Lower leg skin (tissue), 4 donors: ENCODE measurements at places on chromosomes 6 and 20. TPM values are rescaled to one million over a fixed set of nuclear protein-coding genes. Genes with fewer than 3 reads are reported as not detected.

The MRAP2 gene
- 2.6 TPM for total RNA-seq

GRCh38 chr20:17543531-17544131 lies 12.5 kb upstream of the BFSP1 start:
- no peak for DNase-seq

The NOTCH4 gene
- total RNA-seq = 8.9 TPM

DNA sequence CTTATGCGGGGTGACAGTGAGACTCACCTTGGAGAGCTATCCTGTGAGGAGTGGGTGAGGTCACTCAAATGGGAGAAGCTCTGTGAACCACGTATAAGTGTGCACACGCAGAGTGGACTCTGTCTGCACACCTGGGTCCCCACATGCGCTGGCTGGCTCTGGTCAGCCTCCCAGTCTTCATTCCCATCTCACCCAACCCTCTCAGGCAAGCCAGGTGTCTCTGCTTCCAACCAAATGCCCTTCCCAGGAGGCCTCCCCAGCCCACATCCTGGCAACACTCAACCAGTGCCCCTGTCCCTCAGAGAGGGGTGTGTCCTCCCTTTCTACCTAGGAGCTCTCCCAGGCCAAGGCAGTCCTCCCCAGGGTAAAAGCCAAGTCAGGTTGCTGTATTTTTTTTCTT lies 8.0 kb upstream of the PI16 start:
- DNase-seq = no peak

GRCh38 chr20:36313476-36313875 lies 7.3 kb downstream of the DLGAP4 start:
- no peak for DNase-seq

GRCh38 chr6:51463321-51463720 lies 624.1 kb downstream of the PKHD1 start:
- no peak for DNase-seq

DNA sequence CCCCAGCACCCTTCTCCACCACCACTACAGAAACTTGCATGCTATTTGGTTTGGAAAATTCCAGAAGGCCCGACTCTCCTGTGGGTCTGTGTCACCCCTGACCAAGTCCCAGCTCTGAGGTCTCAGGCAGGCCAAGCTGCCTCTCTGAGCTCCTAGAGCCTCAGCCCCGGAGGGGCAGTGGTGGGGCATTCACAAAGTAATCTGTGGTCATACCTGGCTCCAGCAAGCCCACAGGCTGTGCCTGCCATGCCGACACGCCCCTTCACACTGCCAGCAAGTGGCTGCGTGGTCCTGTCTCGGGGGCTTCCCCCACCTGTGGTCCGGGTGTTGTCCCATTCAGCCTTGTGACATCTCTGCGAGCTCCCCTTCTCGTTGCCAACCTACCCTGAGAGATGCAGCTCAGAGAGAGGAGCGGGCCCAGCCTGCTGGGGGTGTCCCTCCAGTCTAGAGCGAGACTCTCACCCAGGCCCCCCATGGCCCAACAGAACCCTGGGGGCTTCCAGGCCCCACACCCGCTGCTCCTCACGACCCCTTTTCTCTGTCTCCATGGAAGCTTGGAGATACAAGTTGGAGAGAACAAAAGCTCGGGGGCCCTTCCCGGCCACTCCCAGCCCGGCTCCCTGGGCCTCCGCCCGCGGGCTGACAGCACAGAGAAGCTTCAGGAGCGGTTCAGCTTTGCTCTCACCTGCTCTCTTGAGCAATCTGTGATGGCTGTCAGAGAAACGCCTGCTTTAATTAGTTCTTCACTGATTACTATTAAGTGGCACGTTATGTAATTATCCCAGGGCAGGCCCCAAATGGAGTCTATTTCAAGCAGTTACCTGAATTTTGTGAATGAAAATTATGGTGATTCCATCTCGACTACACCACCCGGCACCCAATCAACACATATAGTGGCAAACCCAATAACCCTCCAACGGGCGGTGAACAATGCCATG lies 147.7 kb upstream of the PHACTR3 start:
- no peak for DNase-seq

The MYL9 gene
- total RNA-seq = 14.9 TPM

GRCh38 chr20:18773566-18773965 lies 40.0 kb upstream of the SCP2D1 start:
- DNase-seq = no peak

DNA sequence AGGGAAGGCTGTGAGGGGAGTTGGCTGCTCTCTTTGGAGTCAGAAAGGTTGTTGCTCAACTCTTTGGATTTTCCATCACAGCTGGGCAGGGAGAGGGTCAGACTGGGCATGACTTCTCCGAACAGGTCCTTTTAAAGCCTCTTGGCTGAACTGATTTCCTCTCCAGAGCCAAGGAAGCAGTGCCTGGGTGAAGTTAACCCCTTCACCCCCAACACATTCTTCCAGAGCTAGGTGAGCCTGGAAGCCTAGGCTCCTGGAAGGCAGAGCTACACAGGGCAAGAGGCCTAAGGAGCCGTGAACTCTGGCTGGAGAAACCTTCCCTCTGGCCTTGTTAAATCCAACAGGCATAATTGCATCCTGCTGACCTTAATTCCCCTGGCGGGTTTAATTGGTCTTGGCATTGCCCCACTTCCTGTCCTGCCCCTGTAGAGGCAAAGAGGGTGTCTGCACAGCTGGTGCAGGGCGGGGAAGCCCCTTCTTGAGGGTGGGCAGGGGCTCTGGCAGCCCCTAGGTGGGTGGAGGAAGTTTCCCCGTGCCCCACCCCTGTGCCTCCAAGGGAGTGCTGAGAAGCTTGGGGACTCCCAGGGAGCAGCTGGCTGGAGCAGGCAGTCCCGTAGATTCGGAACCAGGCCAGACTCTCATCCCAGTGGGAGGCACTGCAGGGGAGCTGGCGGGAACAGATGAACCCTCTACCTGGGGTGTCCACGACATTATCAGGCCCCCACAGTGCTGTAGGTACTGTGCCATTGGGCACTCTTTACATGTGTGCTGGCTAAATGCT lies 3.6 kb upstream of the MYLK2 start:
- DNase-seq = no peak

- peak; percentile 95 for DNase-seq
Measured at GRCh38 chr20:62382306-62383198, 4.4 kb upstream of the RPS21 start.

The PLA2G7 gene
- total RNA-seq = 1.7 TPM
